ENCODE measurements at places on chromosomes 2 and 18. TPM values are rescaled to one million over a fixed set of nuclear protein-coding genes. Genes with fewer than 3 reads are reported as not detected.
A peak's percentile ranks its signal among the peaks of the same experiment; 100 is the strongest.

Gene SLC9A4
- not detected for total RNA-seq

Gene RAPGEF4
- 1.4 TPM for total RNA-seq

Gene SLC19A3
- 0.69 TPM for total RNA-seq

Gene CD8A
- total RNA-seq = 0.27 TPM

DNA sequence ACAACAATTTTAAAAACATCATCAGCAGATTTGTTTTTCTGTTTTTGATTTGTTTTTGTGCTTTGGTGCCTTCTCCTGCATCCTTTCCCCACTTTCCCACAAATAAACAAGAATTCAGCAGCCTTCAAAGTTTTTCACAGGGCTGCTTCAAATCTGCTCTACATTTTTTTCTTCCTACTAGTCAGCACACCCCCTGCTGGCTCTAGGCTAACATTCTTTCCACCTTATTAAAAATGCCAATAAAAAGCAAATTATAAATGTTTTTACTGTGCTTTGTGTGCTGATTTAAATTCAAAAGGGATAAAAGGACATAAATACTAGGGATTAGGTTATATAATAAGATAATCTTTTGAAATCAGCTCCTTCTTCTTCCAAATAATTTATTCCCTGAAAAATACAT lies 6.2 kb upstream of the CNTNAP5 start:
- no peaks in the 10 kb centered on the region for H3K36me3 ChIP-seq
- no peaks in the 10 kb centered on the region for H3K27me3 ChIP-seq
- no peak overlapping the region for H3K4me3 ChIP-seq

GRCh38 chr2:238700506-238701340 lies 147.2 kb upstream of the TWIST2 start:
- no peak overlapping the region for H3K4me3 ChIP-seq
- H3K27ac ChIP-seq = no peak overlapping the region
- no peak for DNase-seq
- no peaks in the 10 kb centered on the region for H3K4me1 ChIP-seq
- no peaks in the 10 kb centered on the region for H3K27me3 ChIP-seq

DNA sequence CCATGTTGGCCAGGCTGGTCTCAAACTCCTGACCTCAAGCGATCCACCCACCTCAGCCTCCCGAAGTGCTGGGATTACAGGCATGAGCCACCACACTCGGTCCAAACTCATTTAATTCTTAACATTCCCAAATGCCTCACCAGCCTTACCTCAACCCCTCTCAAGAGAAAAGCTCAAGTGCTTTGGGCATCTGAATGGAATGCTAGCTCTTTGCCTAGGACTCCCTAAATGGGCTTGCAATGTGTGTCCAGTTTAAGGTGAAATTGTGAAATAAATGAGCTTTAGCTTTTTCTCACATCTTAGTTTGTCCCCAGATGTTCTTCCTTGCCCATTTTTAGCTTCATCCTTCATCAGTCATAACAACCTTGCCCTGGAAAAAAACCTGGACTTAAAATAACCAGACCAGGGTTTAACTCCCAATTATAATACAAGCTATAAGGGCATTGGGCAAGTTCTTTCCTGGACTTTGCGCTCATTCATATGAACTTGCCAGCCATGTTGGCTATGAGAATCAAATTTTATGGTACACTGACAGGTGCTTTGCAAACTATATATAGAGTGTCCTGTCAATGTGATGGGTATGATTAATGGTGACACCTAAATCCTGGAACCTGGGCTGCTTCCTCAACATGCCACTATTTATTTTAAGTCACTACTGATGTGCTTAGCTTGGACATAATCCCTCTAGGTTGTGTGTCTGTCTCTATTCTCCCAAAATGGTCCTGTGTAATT lies 95.1 kb upstream of the SERPINE2 start:
- no peaks in the 10 kb centered on the region for H3K4me1 ChIP-seq
- no peak overlapping the region for H3K27ac ChIP-seq
- H3K4me3 ChIP-seq = no peak overlapping the region
- H3K36me3 ChIP-seq = no peaks in the 10 kb centered on the region
- no peak for DNase-seq

DNA sequence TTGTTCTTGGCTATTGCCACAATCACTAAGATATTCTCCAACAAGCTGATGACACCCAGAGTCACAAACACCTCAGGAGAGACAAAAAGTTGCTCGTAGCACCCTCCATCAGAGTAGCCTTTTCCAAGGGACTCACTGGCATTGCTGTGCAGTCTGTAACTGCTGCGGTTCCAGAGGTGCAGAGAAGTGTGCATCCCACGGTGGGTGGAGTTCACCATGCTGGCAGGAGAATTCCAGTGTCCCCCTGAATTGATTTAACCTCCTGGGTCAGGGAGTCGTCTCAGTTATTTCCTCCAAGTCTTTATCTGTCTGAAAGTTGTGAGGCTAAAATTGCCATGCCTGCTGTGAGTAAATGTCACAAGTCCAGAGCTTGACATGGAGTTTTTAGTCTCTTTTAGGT lies 443 bp downstream of the MC4R start:
- no peak overlapping the region for H3K4me3 ChIP-seq
- H3K36me3 ChIP-seq = no peaks in the 10 kb centered on the region
- no peak overlapping the region for H3K27ac ChIP-seq
- H3K4me1 ChIP-seq = no peaks in the 10 kb centered on the region
- H3K27me3 ChIP-seq = no peaks in the 10 kb centered on the region
- DNase-seq = no peak

DNA sequence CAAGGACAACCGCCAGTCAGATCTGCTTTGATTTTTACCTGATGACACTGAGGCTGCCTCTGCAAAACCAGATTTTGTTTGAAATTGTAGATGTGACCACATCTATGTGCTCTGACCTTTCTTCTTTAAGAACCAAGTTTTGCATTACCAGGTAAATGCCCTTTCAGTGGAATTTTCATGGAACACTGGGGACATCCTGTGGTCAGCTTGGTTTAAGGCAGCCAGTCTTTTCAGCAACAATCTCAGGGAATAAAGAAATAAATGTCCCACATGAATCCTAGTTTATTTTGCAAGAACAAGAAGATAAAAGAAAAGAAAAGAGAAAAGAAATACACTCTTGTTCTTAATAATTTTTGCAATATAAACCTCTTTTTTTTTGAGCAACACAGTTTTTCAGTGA lies 90.6 kb downstream of the POU3F3 start:
- no peaks in the 10 kb centered on the region for H3K4me1 ChIP-seq
- DNase-seq = no peak
- no peak overlapping the region for H3K27ac ChIP-seq
- H3K4me3 ChIP-seq = no peak overlapping the region
- no peaks in the 10 kb centered on the region for H3K27me3 ChIP-seq

GRCh38 chr2:83916559-83916958 lies 542.5 kb downstream of the SUCLG1 start:
- no peaks in the 10 kb centered on the region for H3K4me1 ChIP-seq
- no peaks in the 10 kb centered on the region for H3K27me3 ChIP-seq
- no peak overlapping the region for H3K4me3 ChIP-seq
- no peaks in the 10 kb centered on the region for H3K36me3 ChIP-seq
- DNase-seq = no peak

DNA sequence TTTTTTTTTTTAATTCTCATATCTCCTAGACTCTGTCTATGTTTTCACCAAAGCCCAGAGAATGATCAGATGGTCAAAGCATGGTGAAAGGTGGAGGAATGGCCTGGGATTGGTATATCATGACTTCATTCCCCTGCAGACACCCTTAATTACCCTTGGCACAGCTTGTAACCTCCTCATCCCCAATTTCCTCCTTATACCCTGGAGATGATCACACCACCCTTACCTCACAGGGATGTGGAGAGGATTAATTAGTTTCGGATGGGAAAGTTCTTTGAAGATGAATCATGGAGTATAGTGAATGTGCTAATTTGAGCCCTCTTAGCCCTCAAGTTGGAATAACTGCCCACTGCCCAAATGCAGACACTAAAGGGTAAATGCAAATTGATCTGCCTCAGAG lies 138.0 kb upstream of the LYPD6 start:
- DNase-seq = no peak
- no peak overlapping the region for H3K27ac ChIP-seq
- H3K4me3 ChIP-seq = no peak overlapping the region

DNA sequence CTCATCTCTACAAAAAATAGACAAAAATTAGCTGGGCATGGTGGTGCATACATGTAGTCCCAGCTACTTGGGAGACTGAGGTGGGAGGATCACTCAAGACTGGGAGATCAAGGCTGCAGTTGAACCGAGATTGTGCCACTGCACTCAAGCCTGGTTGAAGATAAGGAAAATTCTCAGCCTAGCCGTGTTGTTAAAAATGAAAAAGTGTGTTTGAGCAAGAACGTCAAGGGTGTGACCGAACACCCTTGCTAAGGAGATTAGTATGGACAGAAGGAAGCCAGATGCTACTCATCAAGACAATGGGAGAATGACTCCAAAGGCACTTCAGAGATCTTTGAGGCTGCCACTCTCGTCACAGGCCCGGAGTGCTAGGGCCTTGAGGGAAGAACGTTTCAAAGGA lies 70.0 kb upstream of the NDUFV2 start:
- no peaks in the 10 kb centered on the region for H3K4me1 ChIP-seq
- no peaks in the 10 kb centered on the region for H3K36me3 ChIP-seq
- H3K4me3 ChIP-seq = no peak overlapping the region
- H3K27me3 ChIP-seq = no peaks in the 10 kb centered on the region
- DNase-seq = no peak

- H3K36me3 ChIP-seq = no peaks in the 10 kb centered on the region
- no peaks in the 10 kb centered on the region for H3K27me3 ChIP-seq
- H3K4me3 ChIP-seq = no peak overlapping the region
- no peaks in the 10 kb centered on the region for H3K4me1 ChIP-seq
Observed at GRCh38 chr2:168216351-168217005, 30.9 kb downstream of the STK39 start.

DNA sequence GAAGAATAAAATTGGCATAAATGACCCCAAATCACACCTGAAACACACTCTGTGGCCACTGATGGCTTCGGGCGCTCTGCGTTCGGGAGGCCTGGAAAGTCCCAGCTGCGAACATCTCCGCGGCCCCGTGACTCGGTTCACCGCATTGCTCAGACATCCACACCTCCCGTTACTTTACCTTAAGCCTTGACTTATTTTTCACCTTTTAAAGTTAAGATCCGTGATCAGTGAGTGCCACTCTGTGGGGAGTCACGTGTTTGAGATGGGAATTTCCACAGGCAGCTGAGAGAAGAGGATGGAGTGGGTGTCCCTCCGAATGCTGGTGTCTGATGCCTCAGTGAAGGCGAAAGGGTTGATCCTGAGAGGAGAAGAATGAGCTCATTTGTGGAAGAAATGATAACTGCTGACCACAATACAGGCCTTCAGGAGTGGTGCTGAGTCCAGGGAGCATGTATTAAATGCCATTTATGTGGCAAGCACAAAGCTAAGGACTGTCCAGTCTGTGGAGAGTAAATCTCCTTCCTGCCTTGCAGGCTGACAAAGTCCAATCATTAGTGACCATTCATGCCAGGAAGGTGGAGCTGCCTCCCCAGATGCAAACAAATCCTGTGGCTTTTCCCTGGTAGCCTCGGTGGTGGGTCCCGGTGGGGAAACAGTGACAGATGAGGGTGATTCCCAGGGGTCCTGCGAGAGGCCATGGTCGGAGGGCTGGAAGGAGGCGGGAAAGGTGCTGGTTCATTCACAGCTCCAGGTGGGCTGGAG lies 168.8 kb downstream of the RTP5 start:
- H3K4me3 ChIP-seq = no peak overlapping the region
- no peak overlapping the region for H3K27ac ChIP-seq
- no peaks in the 10 kb centered on the region for H3K4me1 ChIP-seq
- no peaks in the 10 kb centered on the region for H3K36me3 ChIP-seq

GRCh38 chr2:12915787-12916186 lies 199.1 kb downstream of the TRIB2 start:
- no peaks in the 10 kb centered on the region for H3K36me3 ChIP-seq
- no peak overlapping the region for H3K4me3 ChIP-seq
- H3K27ac ChIP-seq = no peak overlapping the region
- H3K27me3 ChIP-seq = no peaks in the 10 kb centered on the region

DNA sequence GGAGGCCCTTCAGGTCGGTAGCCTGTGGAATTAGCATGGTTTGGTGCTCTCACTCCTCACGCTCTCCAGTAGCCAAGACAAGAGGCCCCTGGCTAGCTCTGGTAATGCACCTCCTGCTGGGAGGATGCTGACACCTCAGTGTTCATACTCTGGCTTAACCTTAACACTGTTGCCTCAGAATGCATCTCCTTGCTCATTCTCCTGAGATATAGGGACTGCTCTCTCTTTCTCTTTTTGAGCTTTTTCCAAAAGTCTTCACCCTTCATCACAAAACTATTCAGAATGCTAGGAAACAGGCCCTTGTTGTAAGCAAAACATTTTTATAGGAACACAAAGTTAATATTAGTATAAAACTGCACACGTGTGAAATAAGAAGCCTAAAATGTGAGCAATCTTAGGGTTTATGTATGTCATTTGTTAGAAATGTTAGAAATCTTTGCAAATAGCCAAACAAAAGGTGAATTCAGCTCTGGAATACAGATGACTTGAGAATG lies 17.3 kb upstream of the IMPA2 start:
- no peaks in the 10 kb centered on the region for H3K27me3 ChIP-seq
- H3K4me1 ChIP-seq = no peaks in the 10 kb centered on the region
- H3K27ac ChIP-seq = no peak overlapping the region

- no peaks in the 10 kb centered on the region for H3K27me3 ChIP-seq
- peaks cover 66% of the 10 kb centered on the region for H3K4me1 ChIP-seq
- H3K27ac ChIP-seq = no peak overlapping the region
- peak; percentile 26 for DNase-seq
Observed at GRCh38 chr2:172442072-172442895, 14.9 kb downstream of the ITGA6 start.

DNA sequence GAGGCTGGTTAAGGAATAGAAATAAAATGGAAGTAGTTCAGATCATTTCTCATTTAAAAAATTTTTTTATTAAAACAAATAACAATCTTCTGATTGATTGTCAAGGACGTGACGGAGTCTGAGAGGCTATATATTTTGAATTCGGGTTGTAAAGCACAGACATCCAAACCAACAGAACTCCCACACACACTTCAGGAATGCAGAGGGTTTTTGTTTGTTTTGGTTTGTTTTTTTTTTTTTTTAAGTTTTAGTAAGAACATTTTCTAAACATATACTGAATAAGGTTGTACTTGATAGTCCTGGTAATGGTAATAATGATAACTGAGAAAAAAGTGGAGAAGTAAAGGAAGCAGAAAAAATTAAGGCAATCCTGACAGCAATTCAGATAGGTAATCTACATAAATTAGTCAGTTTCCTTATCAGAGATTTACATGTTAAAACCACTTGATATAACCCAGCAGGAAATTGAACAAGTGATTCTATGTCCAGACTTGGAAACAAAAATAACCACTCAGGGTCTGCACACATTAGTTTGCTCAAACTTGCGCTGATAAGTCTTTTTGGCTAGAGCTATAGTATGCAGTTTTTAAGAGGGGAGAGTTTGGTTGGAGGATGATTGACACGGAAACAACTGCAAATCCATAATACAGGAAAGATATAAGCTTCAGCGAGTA lies 51.5 kb upstream of the CTAGE1 start:
- H3K36me3 ChIP-seq = no peaks in the 10 kb centered on the region
- H3K4me1 ChIP-seq = no peaks in the 10 kb centered on the region
- H3K27me3 ChIP-seq = no peaks in the 10 kb centered on the region
- H3K4me3 ChIP-seq = no peak overlapping the region
- H3K27ac ChIP-seq = no peak overlapping the region
- no peak for DNase-seq

- H3K27me3 ChIP-seq = no peaks in the 10 kb centered on the region
- DNase-seq = no peak
- no peaks in the 10 kb centered on the region for H3K36me3 ChIP-seq
- no peak overlapping the region for H3K4me3 ChIP-seq
- no peak overlapping the region for H3K27ac ChIP-seq
- H3K4me1 ChIP-seq = no peaks in the 10 kb centered on the region
Observed at GRCh38 chr2:106859498-106859897, 26.5 kb downstream of the ST6GAL2 start.
